Common myeloid progenitor, CD34-positive (primary cell): ENCODE measurements at places on chromosomes 12 and 14.

- no peaks in the 10 kb centered on the region for H3K36me3 ChIP-seq
- H3K27me3 ChIP-seq = no peaks in the 10 kb centered on the region
These were observed 51.0 kb upstream of the BCL11B start for GRCh38 chr14:99322731-99323599.

DNA sequence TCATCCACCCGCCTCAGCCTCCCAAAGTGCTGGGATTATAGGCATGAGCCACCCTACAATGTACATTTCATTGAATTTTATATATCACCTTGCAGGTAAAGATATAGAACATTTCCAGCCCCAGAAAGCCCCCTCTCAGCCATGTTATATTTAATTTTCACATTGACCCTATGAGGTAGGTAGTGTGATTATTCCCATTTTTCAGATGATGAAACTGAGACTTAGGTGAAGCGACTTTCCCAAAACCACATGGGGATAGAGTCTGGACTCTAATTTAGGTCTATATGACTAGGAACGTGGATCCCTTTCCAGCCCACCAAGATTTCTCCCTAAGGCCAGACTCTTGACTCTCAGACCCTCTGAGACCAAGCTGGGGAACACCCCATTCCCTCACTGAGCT, 15.7 kb upstream of the POP5 start:
- no peak for DNase-seq
- H3K4me1 ChIP-seq = no peaks in the 10 kb centered on the region
- no peak overlapping the region for H3K27ac ChIP-seq
- H3K36me3 ChIP-seq = no peaks in the 10 kb centered on the region
- H3K27me3 ChIP-seq = no peaks in the 10 kb centered on the region

- no peaks in the 10 kb centered on the region for H3K4me1 ChIP-seq
- no peaks in the 10 kb centered on the region for H3K27me3 ChIP-seq
- DNase-seq = no peak
- H3K4me3 ChIP-seq = no peak overlapping the region
These were observed 450.4 kb downstream of the LRFN5 start for GRCh38 chr14:42057111-42057510.

DNA sequence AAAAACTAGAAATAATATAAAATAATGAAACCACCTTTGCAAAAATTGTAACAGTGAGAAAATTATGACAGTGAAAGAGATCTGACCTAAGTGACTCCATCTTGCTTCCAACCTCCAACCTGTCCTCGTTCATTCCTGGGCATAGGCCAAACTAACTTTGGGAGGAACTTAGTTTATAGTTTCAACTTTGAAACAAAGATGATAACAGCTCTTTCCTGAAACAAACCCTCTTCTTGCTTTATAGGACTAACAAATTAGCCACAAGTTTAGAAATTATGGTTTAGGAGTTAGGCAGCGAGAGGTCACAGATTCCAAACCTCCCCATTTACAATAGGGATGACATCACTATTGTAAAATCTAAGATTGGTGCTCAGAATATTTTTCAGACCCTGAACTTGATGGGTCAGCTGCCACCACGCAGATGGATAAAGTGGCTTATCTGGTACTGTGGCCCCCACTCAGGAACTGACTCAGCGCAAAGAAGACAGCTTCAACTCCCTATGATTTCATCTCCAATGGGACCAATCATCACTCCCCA, 32.8 kb upstream of the OR10AD1 start:
- DNase-seq = no peak
- no peak overlapping the region for H3K4me3 ChIP-seq
- H3K27ac ChIP-seq = no peak overlapping the region
- no peaks in the 10 kb centered on the region for H3K4me1 ChIP-seq
- no peaks in the 10 kb centered on the region for H3K36me3 ChIP-seq
